ENCODE measurements at places on chromosomes 11 and 22. TPM values are rescaled to one million over a fixed set of nuclear protein-coding genes. Genes with fewer than 3 reads are reported as not detected.

The VWCE gene
- polyA plus RNA-seq: 0.34 TPM

The CLCF1 gene
- 1.4 TPM for polyA plus RNA-seq

The EMID1 gene
- 0.54 TPM for polyA plus RNA-seq

The TSPO gene
- 791 TPM for polyA plus RNA-seq

The IL18 gene
- 289 TPM for polyA plus RNA-seq

The CBX7 gene
- 19.1 TPM for polyA plus RNA-seq

The HEPN1 gene
- polyA plus RNA-seq: not detected

The MADD gene
- polyA plus RNA-seq: 8.2 TPM

The OR8G5 gene
- not detected for polyA plus RNA-seq

The NPAS4 gene
- 0.16 TPM for polyA plus RNA-seq

The CD3G gene
- 0.24 TPM for polyA plus RNA-seq

The TLCD5 gene
- 0.76 TPM for polyA plus RNA-seq

The SCGB1D2 gene
- not detected for polyA plus RNA-seq

The ELF5 gene
- 0.47 TPM for polyA plus RNA-seq

The YAP1 gene
- 39.5 TPM for polyA plus RNA-seq

The VPS11 gene
- 22.4 TPM for polyA plus RNA-seq

The MYBPC3 gene
- polyA plus RNA-seq: 0.08 TPM

The UPK3A gene
- polyA plus RNA-seq: not detected

The PATZ1 gene
- 5.2 TPM for polyA plus RNA-seq

The C11orf68 gene
- 21.8 TPM for polyA plus RNA-seq

The ARHGAP8 gene
- 7.2 TPM for polyA plus RNA-seq

The NPAT gene
- 2.0 TPM for polyA plus RNA-seq

The LAYN gene
- polyA plus RNA-seq: 2.9 TPM

The SLC22A25 gene
- polyA plus RNA-seq: 0.02 TPM

The TREH gene
- 0.54 TPM for polyA plus RNA-seq

The IFITM10 gene
- polyA plus RNA-seq: 0.73 TPM

The OR52A5 gene
- not detected for polyA plus RNA-seq

The NEFH gene
- polyA plus RNA-seq: 0.16 TPM

The NRIP3 gene
- polyA plus RNA-seq: 0.08 TPM

The EHF gene
- 121 TPM for polyA plus RNA-seq

The BAIAP2L2 gene
- polyA plus RNA-seq: 2.6 TPM

The TRIM77 gene
- polyA plus RNA-seq: not detected

The PTGDR2 gene
- 0.26 TPM for polyA plus RNA-seq

The OR2AT4 gene
- not detected for polyA plus RNA-seq

The FXYD6 gene
- polyA plus RNA-seq: 3.4 TPM

The GSTP1 gene
- 3,504 TPM for polyA plus RNA-seq

The MN1 gene
- polyA plus RNA-seq: 1.5 TPM

The ANO5 gene
- 0.16 TPM for polyA plus RNA-seq

The MPPED2 gene
- 1.4 TPM for polyA plus RNA-seq

The OR52E6 gene
- not detected for polyA plus RNA-seq

The YPEL4 gene
- polyA plus RNA-seq: 0.39 TPM

The APOA4 gene
- polyA plus RNA-seq: 0.05 TPM

The VSIG2 gene
- 9.7 TPM for polyA plus RNA-seq

The LRRC74B gene
- polyA plus RNA-seq: 0.08 TPM

The CCDC87 gene
- polyA plus RNA-seq: 0.09 TPM

The SCGB1A1 gene
- 5.5 TPM for polyA plus RNA-seq

The KLHL35 gene
- polyA plus RNA-seq: 0.24 TPM

The PARVG gene
- 4.4 TPM for polyA plus RNA-seq

The SCT gene
- polyA plus RNA-seq: not detected

The TMEM151A gene
- 0.01 TPM for polyA plus RNA-seq

The NEU3 gene
- 1.2 TPM for polyA plus RNA-seq

The DRD4 gene
- 0.39 TPM for polyA plus RNA-seq

The NXPE2 gene
- not detected for polyA plus RNA-seq

The GANAB gene
- polyA plus RNA-seq: 59.8 TPM

The OR51B4 gene
- polyA plus RNA-seq: not detected

The OR4A47 gene
- not detected for polyA plus RNA-seq

The HOATZ gene
- polyA plus RNA-seq: not detected

The NAGA gene
- 12.3 TPM for polyA plus RNA-seq

The GDPD4 gene
- polyA plus RNA-seq: not detected

All from esophagus (tissue), 2 donors.